Anterior cingulate cortex (tissue), 58 donors: ENCODE measurements at places on chromosomes 1 and 21.

- no peak for DNase-seq
These were observed 76.5 kb downstream of the TENT5C start for GRCh38 chr1:117682372-117682771.

- no peak for DNase-seq
These were observed 12.4 kb upstream of the LRRN2 start for GRCh38 chr1:204697893-204698292.

DNA sequence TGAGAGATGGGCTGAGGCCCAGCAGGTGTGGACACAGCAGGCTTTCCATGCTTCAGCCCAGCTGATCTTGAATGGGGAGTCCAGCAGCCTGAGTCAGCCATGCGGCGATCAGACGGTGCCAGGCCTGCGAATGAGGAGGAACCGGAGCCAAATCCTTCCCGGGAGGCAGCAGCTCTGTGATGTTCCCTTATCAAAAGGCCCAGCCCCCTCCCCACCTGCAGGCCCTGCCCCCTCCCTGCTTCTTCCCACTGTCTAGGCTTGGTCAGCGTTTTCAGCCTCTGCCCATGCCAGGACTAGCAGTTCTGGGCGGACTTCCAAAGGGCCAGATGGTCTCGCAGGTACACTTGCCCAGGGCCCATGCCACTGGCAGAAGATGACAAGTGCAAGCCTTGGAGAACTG lies 253.8 kb downstream of the KAZN start:
- DNase-seq, result no peak

DNA sequence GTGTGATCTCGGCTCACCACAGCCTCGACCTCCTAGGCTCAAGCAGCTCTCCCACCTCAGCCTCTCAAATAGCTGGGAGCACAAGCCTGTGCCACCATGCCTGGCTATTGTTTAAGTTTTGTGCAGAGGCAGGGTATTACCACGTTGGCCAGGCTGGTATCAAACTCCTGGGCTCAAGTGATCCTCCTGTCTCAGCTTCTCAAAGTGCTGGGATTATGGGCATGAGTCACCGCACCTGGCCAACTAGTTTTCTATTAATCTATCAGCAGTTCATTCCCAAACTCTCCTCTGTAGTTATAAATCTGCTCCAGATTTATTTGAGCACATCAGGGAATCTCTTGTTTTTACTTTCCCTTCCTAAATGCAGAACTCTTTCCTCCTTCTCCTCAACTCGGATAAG lies 443.8 kb downstream of the PRDM2 start:
- no peak for DNase-seq

DNA sequence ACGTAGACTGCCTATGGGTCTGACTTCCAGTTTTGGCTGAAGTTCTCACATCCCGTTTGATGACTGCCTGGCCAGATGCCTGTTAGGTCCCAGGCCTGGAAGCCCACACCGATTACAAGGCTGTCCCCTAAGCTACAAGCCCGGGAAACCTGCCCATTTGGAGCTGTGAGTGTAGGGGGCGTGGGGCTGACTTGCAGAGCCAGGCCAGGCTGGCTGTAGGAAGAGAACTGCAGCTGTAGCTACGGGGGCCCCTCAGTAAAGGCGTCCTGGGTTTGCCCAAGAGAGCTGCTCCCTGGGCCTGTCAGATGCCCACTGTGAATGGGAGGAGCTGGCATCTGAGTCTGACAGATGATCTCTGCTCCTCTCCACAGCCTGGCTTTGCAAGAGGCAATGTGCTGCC lies 199.7 kb downstream of the CAMTA1 start:
- DNase-seq, result peak; percentile 33

DNA sequence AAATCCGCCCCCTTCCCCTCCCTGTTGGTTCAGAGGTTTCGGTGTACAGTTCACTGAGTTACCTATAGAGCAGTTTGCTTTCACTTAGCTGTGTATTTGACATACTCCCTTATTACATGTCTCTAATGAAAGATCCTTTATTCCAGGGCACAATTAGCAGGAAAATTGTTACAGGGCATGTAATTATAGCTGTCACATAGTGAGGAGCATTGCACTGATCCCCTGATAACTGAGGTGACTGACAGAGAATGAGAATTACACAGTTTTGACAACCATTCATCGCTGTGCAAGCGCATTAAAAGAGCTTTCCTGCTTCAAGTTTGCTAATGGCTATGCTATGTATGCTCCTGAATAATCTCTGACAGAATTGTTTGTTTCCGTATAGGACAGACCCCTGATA lies 26.9 kb downstream of the DAP3 start:
- no peak for DNase-seq

DNA sequence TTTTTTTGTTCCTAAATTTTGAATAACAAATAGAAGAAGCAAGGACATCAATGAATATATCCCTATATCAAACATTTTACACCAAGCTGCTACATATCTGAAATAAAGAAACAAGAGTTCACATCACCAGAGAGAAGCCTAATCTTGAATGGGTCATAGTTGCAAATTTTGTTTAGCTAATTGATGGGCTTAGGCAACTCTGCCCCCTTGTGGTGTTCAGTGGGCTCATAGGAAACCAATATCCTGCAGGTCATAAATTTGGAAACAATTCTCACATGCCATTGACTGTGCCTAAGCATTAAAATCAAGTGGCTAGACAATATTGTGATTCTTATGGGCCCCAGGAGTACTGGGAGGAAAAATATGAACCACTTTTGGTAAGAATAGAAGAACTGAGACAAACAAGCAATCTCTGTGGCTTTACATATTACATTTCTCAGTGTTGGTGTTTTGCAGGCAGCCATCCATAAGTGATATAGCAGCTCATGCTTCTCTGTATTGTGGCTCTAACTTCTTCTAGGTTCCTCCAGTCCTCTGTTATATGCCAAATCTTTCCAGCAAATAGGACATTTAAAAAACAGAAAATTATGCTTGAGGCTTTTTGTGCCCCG lies 1262.8 kb upstream of the PRMT6 start:
- DNase-seq, result no peak

DNA sequence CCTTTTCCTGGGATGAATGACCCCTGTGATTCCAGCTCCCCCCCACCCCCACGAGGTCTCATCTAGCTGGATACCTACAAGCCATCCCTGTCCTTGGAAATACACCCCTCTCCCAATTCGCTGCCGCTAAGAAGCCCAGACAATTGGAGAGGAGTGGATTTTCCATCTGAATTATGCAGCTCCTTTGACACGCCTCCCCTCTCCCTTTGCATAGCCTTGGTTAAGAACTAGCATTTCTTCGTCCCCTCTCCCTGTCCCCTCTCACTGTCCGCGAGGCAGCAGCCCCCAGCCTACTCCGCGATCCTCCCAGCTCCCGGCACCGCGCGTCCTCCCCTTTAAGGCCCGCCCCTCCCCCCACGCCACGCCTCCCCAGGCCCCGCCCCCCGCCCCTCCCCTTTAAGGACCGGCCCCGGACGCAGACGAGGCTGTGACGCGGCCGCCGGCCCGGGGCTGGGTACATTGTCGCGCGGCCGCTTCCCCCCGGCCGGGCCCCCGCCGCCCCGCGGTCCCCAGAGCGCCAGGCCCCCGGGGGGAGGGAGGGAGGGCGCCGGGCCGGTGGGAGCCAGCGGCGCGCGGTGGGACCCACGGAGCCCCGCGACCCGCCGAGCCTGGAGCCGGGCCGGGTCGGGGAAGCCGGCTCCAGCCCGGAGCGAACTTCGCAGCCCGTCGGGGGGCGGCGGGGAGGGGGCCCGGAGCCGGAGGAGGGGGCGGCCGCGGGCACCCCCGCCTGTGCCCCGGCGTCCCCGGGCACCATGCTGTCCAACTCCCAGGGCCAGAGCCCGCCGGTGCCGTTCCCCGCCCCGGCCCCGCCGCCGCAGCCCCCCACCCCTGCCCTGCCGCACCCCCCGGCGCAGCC lies at the start of gene MAPKAPK2:
MAPKAPK2 (plus strand) TSS at position 428 of the 856 bp plus-strand sequence; CDS start at position 753, 325 bp downstream.
- peak; percentile 84 for DNase-seq

DNA sequence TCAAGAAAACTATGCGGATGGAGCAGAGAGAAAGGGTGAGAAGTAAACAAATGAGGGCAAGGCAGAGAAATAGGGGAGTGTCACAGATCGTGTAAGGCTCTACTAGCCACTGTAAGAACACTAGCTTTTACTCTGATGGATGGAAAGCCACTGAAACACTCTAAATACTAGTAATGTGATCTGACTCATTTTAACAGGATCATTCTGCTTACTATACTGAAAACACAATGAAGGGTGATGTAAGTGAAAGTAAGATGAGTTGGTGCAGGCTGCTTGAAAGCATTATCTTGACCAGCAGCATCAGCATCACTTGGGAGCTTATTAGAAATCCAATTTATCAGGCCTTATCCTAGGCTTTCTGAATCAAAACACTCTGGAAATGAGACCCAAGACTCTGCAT lies 32.7 kb downstream of the TUT4 start:
- DNase-seq, result no peak

- DNase-seq, result no peak
These were observed 150.4 kb downstream of the GRIK1 start for GRCh38 chr21:29789393-29789792.

DNA sequence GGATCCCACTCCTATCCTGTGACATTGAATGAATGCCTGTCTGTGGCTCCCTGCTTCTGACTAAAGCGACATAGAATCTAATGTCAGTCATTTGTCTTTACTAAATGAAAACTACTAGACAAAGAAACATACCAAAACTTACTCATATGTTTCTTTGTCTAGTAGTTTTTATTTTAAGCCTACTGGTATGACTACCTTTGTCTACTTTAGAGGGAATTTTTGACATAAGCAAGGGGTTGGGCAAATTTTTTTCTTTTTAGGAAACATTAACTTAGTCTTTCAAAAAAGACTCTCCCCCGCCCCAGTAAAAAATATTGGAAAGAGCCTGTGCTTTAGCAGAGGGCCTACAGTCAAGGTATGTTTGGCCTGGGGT lies 4.9 kb downstream of the NEK7 start:
- DNase-seq, result no peak

- no peak for DNase-seq
These were observed 60.2 kb downstream of the MDM4 start for GRCh38 chr1:204576422-204576821.

DNA sequence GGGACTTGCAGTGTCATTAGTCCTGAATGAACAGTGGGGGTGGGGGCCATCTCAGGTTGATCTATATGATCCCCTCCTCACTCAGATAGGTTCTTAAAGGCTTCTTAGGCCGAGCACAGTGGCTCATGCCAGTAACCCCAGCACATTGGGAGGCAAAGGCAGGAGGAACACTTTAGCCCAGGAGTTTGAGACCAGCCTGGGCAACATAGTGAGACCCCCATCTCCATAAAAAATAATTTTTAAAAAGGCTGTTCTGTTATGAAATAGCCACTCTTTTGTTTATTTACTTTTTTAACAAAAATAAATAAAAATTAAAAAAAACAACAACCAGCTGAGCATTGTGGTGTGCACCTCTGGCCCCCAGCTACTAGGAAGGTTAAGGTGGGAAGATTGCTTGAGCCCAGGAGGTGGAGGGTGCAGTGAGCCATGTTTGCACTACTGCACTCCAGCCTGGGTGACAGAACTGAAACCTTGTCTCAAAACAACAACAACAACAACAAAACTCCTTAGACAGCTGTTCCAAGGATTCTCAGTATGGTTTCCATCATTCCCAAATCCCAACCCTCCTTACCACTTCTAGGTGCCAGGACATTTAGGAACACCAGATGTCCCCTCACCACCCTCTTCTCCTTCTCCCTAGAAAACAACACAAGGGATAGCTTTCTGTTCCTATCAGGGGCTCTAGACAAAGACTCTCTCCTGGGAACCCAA lies 2.0 kb upstream of the TRAPPC3 start:
- no peak for DNase-seq

GRCh38 chr1:89201106-89201794 lies 2.5 kb upstream of the GBP4 start:
- no peak for DNase-seq

GRCh38 chr1:30762152-30762929 lies 4.8 kb upstream of the LAPTM5 start:
- no peak for DNase-seq

DNA sequence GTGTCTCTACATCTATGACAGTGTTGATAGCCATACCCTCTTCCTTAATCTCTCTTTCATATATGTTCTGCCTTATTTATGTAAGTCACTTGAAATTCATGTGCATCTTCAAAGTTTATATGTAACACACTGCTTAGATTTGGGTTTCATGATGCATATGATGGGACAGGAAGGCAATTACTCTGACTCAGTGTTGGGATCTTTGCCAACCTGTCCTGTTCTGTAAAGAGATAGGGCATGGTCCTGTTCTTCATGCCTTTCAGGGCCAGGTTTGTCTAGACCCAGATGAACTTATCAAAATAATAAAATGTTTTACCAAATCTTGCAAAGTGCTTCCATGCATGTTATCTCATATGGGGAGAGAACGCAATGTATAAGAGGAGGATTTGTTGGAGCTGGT lies 69.5 kb downstream of the TMPRSS15 start:
- DNase-seq, result no peak

DNA sequence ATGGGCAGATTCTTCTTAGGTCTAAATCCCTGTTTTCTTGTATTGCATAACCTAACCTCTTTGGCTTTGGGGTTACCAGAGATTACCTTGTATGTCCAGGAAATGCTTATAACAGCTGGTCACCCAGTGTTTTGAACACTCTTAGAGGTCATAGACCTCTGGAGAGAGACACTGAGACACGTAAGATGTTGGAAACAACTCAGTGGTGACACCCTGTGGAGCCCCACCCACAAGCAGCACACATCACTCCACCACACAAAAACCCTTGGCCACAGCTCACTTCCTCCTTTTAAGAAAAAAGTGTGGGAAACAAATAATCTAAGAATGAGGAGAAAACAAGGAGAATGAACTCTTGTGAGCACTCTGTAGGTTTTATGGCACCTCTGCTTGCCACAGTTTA lies 26.3 kb upstream of the CYP4B1 start:
- no peak for DNase-seq

DNA sequence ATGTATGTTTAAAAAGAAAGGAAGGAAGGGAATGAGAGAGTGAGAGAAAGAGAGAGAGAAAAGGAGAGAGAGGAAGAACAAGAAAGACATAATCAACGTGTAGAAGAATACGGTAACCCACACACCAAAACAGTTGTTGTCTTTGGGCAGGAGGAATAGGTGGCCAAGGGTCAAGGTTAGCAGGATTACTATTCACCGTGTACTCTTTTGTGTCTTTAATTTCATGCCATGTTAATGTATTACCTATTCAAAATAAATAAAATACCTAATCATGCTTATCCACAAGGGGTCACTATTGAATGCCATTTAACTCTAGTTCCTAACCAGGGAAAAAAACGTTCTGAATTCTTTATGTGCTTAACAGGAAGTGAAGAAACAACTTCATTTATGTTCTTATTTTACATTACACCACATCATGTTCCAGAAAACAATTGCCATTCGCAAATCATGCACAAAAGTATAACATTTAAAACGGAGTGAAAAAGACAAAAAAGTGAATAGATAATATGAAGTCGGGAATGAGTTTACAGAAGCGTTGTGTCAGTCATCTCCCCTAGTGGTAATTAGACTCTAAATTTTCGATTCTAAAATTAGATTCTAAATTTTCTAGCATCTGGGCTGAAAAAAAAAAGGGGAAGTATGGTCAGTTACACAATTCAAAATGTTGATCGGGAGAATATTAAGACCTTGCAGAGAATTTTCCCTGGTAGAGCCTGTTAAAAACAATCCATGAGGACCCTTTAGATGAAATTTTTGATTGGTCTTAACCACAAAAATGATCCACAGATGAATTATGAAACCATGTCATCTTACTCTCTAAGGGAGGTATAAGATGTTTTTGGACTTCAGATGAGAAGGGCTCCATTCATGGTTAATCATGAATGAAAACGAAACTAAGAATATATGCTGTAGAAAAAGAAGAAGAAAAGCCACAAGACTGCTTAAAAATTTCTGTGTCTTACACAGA lies 700 bp upstream of the KMO start:
- DNase-seq, result no peak
